ENCODE measurements at places on chromosomes 2 and 18. TPM values are rescaled to one million over a fixed set of nuclear protein-coding genes. Genes with fewer than 3 reads are reported as not detected.
A peak's percentile ranks its signal among the peaks of the same experiment; 100 is the strongest.

The SLC20A1 gene
- 66.0 TPM for total RNA-seq

The GYPC gene
- 161 TPM for total RNA-seq

The DYNAP gene
- not detected for total RNA-seq

DNA sequence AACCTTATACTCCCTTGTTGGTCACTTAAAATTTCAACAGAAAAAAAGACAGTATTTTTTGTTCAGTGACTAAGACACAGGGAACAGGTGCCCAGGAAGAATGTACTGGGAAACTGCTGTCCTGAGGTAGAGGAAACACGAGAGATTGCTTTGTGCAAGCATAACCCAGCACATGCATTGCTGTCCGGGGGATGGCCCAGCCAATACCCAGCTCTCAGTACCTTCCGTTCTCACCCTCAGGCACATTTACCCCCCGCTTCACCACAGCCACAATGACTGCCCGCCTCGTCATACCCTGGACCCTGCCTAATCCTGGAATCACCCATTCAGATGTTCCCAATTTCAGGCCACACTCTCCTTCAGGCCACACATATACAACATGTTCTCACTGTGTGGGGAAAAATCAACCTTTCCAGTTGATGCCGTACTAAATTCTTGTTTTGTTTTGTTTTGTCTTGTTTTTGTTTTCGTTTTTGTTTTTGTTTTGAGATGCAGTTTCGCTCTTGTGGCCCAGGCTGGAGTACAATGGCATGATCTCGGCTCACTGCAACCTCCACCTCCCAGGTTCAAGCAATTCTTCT, 140.7 kb downstream of the ESCO1 start:
- DNase-seq, result no peak

DNA sequence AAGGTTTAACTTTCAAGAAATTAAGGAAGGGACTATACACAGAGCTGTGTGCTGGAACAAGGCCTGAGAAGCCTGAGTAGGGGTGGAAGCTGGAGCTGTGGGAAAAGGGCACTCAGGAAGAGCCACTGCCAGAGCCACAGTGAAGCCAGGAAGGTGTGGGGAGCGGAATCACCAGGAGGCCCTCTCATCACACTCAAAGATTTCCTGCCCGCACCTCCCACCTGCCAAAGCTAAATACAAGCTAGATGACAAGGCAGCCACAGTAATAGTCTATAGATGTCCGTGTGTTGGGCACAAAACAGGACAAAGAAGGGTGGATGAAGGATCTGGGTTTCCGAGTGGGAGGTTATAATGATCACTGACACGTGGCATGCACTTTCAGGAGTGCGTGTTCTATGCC, 126.0 kb downstream of the ZNF532 start:
- no peak for DNase-seq

DNA sequence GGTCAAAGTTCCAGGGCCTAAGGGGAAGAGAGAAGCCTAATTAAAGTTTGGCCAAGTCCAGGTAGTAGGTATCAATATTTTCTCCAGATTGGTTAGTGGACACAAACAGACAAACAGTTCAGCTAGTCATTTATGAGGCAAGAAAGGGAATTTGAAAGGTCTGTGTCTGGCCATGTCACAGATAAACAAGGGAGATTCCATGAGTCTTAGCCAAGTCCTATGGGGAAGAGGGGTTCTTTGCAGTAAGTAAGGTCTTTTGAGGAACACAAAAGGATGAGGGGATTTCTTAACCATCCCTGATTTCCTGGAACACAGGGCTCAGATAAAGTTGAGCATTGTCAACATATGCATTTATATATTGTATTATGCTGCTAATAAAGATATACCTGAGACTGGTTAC, 310.8 kb downstream of the PLCL1 start:
- no peak for DNase-seq

DNA sequence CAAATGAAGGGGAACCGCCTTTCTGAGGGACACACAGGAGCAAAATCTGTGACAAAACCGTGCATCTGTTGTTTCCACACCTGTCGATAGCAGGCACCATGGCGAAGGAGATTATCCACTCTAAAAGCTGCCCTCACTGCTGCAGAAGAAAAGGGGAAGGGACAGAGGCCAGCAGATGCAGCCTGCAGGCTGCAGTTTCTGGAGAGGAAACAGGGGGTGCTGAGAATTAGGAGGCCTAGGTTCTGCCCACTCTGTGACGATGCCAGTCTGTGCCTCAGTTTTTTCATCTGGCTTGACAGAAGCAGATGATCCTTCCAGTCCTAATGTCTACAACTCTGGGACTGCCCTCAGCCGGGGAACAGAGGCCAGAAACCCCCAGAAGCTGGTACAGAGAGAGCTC, 17.7 kb downstream of the PAX8 start:
- no peak for DNase-seq

DNA sequence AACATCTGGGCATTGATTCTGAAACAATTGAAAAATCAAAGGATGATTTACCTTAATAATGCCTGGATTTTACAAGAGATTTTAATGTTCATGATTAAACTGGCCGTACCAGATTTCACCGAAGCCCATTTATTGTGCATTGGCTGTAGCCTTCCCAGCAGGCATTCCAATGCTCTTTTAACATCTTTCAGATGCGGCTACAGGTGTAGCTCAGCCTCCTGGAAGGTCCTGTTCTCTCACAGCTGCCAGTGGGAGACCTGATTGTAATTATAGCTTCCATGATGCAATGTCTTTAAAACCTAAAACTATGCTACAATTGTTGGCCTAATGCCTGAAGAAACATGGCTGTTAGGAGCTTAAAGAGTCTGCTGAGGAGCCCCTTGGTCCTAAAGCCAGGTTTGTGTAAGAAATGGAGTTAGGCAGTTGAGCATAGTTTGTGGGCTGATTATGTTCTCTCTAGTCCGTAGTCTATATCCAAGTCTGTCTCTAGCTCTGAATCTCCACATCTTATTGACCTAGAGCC, 147.4 kb downstream of the CERS6 start:
- DNase-seq, result no peak

The CNRIP1 gene
- total RNA-seq, result 25.1 TPM

The IL36G gene
- total RNA-seq, result not detected

DNA sequence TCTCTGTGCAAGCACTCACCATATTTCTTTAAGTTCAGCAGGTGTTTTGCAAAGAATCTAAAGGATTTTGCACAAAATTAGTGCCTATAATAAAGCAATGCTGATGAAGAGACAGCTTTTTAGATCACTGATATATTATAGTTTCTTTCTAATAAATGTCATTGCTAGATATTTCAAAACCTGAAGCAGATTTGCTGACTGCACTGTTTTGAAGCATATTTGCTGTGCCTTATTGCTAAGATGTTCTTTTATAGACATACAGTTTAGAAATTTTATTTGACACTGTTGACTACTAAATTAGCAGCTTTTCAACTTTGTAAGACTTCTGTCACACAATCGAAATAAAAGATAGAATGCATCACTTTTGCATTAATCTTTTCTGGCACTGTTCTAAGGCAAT, 620.9 kb upstream of the CELF4 start:
- no peak for DNase-seq

The MEP1B gene
- total RNA-seq, result 0.64 TPM

DNA sequence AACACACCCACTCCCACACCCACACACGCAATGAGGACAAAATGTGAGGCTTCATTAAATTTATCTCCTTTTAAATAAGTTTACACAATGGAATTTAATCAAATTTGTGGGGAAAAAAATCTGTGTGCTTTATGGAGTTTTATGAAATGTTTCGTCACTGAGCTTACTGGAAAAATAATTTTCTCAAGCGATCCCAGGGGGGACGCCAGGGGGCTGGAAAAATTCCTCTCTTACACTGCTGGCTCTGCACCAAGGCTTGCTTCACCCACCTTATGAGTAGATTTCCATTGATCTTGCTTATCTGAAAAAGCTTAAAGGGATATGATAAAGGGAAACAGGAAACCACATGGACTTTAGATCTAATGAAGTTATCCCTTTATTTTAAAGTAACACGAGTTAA, 95.5 kb downstream of the CABYR start:
- peak; percentile 66 for DNase-seq

The RGPD3 gene
- total RNA-seq, result 0.32 TPM

DNA sequence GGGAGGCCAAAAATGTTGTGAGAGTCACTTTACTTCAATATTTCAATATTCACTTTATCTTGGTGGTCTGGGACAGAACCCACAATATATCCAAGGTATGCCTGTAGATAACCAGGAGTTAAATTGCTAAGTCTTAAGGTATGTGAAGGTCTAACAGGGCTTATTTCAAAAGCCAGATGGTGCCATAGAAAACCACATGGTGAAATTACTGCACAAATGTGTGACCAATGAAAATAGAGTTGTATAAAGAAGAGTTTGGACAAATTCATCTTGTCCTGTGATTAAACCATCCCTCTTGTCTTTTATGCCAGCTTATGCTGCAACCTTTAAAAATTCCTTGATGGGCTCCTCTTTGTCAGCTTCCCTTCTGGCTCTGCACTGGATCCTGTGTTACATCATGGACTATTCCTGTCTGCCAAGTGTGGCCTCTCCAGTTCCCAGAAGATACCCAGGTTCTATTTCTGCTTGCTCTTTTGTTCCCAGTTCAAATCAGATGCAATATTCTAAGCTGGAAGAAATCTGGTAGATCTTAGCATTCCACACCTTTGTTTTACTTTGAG, 46.8 kb downstream of the ANTXR1 start:
- peak; percentile 42 for DNase-seq

The EFR3B gene
- total RNA-seq, result under 0.01 TPM

The FSHR gene
- total RNA-seq, result not detected

- DNase-seq, result peak; percentile 81
Observed at GRCh38 chr2:135743860-135744259, 2.2 kb downstream of the UBXN4 start.

DNA sequence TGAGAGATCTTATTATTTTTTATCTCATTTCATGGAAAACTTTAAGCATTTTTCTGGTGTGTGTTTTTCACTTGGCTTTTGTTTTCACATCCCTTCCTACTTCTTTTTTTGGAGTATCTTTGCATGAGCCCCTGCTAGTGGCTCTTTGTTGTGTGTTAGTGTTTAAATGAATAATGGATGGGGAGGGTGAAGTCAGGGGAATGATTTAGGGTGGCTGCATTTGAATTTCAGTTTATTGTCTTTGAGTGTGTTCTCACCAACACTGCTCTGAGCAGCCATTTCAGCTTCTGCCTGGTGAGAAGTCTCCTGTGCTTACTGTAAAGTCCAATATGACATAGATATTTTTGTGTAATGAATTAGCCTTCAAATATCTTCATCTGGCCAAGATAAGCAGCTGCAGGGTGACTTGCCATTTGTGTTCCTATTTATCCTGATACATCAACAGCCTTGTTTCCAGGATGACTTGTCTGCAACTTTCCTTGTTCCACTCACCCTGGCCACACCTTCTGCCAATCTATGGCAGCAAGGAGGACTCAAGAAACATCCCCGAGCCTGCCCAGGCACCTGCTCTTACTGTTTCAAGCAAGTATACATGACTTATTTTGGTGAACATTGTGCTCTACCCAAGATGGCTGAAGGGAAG, 182.6 kb downstream of the PDE11A start:
- no peak for DNase-seq

GRCh38 chr2:111702119-111702803, 181.7 kb downstream of the ANAPC1 start:
- peak; percentile 55 for DNase-seq

DNA sequence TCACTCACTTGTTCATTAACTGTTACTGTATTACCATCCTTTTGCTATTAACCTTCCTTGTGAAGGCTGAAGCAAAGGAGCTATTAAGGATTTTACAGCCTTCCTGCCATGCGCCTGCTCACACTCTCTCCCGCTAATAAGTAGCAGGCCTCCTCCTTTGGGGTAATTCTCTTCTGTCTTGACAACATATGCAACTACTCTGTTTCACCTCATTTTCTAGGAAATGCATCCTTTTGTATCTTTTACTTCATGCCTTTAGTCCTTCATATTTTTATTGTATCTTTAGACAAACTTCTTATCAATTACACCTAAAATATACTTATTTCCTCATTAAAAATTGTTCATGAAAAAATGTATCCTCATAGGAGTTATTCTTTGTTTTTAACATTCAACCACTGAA, 434.9 kb upstream of the LYPD1 start:
- no peak for DNase-seq

DNA sequence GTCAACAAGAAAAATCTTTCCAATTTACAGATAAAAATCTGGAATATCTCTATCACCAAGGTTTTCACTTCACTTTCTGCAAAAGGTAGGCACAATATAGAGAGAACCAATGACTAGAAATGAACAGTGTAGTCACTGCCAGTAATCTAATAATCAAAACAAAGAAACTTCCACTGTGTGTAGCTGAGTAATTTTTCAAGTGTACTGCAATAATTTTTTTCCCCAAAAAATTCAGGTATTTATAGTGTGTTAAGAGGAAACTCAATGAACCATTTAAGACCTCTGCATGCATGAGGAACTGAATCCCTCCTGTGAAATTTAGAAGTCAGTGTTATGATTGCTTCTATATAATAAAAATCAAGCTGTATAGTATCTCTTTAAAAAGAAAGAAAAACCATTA, 121.8 kb downstream of the MEMO1 start:
- no peak for DNase-seq

- DNase-seq, result no peak
Observed at GRCh38 chr2:144554492-144555210, 34.7 kb upstream of the ZEB2 start.

GRCh38 chr18:74906184-74906583, 302.8 kb downstream of the PTGR3 start:
- DNase-seq, result peak; percentile 93

The ANKRD62 gene
- not detected for total RNA-seq

DNA sequence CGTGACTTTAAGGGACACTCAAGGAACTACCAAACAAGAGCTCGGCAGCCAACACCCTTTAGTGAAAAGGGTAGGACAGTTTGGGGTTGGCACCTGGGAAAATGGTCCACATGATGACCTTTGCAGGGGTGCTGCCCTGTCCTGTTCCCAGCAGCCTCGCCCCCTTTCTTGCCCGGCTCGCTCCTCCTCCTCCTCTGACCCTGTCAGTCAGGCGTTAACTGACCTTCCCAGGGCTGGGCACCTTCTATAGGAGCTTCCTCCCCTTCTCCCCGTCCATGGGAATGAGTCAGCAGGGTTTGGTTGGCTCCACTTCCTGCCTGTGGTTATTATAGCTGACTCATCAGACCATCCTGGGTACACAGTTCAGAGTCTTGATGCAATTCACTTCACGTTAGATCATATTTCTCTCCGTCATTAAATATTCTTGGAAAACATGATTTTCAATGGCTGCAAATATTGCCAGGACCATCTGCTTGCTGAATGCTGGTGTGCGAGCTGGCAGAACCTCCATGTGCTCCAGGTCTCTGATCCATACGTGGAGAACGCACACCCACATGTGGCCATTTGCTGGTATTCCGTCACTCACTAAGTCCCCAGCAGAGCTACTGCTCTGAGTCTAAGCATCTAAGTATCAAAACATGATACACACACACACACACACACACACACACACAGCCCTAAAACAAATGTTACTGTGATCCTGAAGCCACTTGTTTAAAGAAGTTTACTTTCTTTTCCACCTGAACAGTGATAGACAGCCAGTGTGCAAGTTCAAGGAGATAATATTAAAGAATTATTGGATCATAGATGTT, 185.0 kb downstream of the ANAPC1 start:
- peak; percentile 98 for DNase-seq

GRCh38 chr2:222792001-222792611, 68.7 kb upstream of the ACSL3 start:
- no peak for DNase-seq

- DNase-seq, result no peak
Observed at GRCh38 chr2:83879127-83879526, 580.0 kb downstream of the SUCLG1 start.

Data from fibroblast of villous mesenchyme (primary cell).